NCI-H2081 (cell line): ENCODE measurements at places on chromosomes 2 and 18.

DNA sequence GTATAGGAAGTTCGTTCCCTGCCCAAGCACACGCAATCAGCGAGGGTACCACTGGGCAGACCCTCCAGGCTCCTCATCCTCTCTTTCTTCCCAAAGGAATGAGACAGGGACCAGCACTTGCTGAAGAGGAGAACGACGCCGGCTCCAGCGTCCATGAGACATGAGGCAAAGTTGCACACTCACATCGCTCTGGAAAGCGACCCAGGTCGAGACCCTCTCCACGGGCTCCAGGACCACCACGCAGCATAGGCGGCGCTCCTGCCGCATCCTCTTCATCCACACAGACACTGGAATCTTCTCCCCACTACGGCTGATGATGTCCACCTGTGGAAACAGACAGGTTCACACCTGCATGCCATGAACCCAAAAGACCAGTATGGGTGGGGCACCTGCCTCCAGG, 10.8 kb downstream of the PASK start:
- DNase-seq = no peak

- DNase-seq = no peak
These were observed 32.0 kb downstream of the EML4 start for GRCh38 chr2:42200926-42201855.

GRCh38 chr2:167832868-167833287, 414.5 kb downstream of the STK39 start:
- DNase-seq = no peak

DNA sequence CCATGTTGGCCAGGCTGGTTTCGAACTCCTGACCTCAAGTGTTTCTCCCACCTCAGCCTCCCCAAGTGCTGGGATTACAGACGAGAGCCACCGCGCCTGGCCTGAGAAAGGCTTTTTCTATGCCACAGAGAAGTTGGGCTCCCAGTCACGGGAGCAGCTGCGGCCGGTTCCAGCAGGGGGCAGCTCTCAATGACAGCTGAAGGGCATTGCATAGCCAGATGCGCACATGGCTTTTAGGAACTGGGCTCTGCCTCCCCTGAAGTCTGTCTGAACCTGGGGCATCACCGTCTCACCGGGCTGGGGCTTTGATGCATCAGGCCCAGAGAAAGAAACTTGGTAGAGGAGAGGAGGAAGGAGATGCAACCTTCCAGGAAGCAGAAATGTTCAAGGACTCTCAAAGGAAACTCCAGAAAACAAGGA, 84.2 kb upstream of the LAPTM4A start:
- DNase-seq = no peak

GRCh38 chr2:226932443-226932842, 96.6 kb downstream of the RHBDD1 start:
- DNase-seq = no peak

DNA sequence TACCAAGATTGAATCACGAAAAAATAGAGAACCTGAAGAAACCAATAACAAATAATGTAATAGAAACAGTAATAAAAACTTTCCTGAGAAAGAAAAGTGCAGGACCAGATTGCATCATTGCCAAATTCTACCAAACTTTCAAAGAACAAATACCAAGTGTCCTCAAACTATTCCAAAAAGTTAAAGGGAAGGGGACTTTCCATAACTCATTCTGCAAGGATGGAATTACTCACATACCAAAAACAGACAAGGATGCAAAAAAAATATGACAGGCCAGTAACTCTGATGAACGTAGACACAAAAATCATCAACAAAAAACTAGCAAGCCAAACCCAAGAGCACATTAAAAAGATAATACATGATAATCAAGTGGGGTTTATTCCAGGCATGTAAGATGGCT, 172.3 kb upstream of the SLC35G4 start:
- no peak for DNase-seq
